ENCODE measurements at places on chromosomes 3 and 15. TPM values are rescaled to one million over a fixed set of nuclear protein-coding genes. Genes with fewer than 3 reads are reported as not detected.

DNA sequence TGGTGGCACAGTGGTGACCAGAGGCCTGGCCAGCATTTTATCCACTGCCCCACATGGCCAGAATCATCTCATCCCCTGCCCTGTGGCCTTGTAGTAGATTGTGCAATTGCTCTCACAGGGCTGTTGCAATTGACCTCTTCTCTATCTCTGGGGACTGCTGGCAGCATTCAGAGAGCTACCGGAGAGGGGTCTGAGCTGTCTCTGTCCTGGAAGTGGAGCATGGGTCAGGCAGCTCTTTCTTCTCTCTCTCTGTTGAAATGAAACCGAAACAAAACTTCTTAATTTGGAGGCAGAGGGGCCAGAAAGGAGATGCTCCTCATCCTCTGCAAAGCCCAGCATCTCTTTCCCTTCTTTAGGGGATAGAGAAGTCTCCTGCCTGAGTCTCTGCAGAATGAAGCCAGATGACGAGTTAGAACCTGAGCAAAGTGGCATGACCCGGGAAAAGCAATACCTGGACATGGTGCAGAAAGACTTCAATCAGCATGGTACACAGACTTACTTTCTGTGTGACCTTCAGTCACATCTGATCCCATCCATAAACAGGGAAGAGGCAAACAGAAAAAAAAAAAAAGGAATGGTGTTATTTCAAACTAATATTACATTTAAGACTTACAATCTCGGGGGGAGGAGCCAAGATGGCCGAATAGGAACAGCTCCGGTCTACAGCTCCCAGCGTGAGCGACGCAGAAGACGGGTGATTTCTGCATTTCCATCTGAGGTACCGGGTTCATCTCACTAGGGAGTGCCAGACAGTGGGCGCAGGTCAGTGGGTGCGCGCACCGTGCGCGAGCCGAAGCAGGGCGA lies 144.5 kb upstream of the BCL6 start:
- no peaks in the 10 kb centered on the region for H3K27me3 ChIP-seq
- no peak for DNase-seq
- H3K36me3 ChIP-seq: no peaks in the 10 kb centered on the region
- H3K27ac ChIP-seq: no peak overlapping the region
- no peaks in the 10 kb centered on the region for H3K4me1 ChIP-seq
- no peak overlapping the region for H3K4me3 ChIP-seq

GRCh38 chr3:151969026-151969642 lies 95.7 kb downstream of the SUCNR1 start:
- no peaks in the 10 kb centered on the region for H3K36me3 ChIP-seq
- no peak overlapping the region for H3K27ac ChIP-seq
- H3K4me3 ChIP-seq: no peak overlapping the region
- H3K4me1 ChIP-seq: no peaks in the 10 kb centered on the region
- DNase-seq: no peak

GRCh38 chr3:126295407-126295939 lies 61.7 kb downstream of the KLF15 start:
- H3K27me3 ChIP-seq: no peaks in the 10 kb centered on the region
- no peak for DNase-seq
- H3K4me3 ChIP-seq: no peak overlapping the region
- no peaks in the 10 kb centered on the region for H3K4me1 ChIP-seq
- no peak overlapping the region for H3K27ac ChIP-seq

GRCh38 chr3:164155400-164155799 lies 922.9 kb downstream of the SI start:
- H3K4me1 ChIP-seq: no peaks in the 10 kb centered on the region
- H3K27ac ChIP-seq: no peak overlapping the region
- DNase-seq: no peak
- H3K4me3 ChIP-seq: no peak overlapping the region
- no peaks in the 10 kb centered on the region for H3K27me3 ChIP-seq

- no peak overlapping the region for H3K27ac ChIP-seq
- H3K4me1 ChIP-seq: no peaks in the 10 kb centered on the region
- no peaks in the 10 kb centered on the region for H3K27me3 ChIP-seq
Observed at GRCh38 chr3:115062009-115062408, 85.1 kb downstream of the ZBTB20 start.

The DOCK3 gene
- polyA plus RNA-seq: 0.31 TPM
